Right lung (tissue), 10 donors: ENCODE measurements at places on chromosomes 7 and 10.
A peak's percentile ranks its signal among the peaks of the same experiment; 100 is the strongest.

DNA sequence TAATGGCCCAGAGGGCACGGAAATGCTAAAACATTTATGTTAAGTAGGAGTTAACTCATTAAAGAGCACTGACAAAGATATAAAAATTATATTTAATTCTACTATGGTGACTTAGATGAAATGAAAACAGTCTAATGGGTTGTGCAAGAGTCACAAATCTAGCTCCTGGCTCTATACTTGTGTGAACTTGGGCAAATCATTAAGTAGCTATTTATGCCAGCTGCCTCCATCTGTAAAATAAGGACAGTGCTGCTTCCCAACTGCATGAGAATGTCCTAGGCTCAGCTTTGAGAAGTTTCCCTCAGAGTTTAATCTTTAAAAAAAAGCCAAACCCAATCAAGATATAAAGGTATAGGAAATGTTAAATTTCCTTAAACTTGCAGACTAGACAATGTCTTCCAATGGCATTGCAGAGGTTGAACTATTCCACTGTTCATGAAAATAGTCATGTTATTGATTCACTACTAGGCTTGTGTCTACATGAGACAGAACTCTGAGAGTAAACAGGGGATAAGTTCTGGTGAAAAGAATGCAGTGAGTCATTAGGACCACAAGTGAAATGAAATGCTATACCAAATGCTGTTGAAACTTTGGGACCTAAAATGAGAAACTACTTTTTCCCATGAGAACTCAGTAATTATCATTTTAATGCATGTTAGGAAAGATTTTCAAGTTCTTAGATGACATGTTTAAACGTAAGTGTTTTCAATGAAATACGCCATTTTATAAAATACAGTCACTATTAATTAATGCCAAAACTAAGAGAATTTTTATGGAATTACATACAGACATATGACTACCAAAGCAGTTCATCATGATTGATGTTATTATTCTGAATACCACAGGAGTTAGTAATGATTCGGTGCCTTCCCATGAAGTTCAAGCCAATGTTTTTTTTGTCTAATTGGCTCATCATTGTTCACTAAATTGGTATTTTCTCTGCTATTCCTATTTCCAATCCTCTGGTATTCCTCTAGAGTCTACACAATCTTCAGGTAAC lies 84.2 kb downstream of the CDK6 start:
- DNase-seq, result no peak

- DNase-seq, result no peak
Measured at GRCh38 chr7:3154881-3155494, 111.3 kb upstream of the CARD11 start.

GRCh38 chr10:30392564-30392990 lies 41.4 kb upstream of the MAP3K8 start:
- DNase-seq, result no peak

- peak; percentile 21 for DNase-seq
Measured at GRCh38 chr7:16646472-16647072, 591 bp downstream of the BZW2 start.

DNA sequence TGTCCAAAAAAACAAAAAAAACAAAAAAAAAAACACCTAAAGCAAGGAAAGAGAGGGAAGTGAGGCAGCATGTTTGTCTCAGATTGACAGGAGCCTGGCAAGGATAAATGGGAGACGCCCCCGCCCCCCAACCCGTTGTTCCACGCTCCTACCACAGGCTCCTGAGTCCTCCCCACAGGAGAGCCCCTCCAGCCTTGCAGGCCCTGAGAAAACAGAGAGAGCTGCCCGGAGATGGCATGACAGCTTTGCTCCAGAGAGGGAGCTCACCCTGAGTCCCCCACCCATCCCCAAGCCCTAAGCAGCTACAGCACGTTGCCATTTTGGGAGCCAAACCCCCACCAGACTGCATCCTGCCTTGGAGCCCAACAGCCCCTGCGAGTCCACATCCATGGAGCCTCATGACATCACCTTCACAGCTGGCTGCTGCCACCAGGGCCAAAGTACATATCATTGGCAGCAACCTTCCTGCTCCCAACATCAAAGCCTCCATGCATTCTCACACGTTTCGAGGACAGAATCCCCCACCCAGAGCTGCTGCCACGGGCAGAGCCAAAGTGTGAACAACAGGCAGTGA lies 1283.3 kb downstream of the TYW1 start:
- no peak for DNase-seq

DNA sequence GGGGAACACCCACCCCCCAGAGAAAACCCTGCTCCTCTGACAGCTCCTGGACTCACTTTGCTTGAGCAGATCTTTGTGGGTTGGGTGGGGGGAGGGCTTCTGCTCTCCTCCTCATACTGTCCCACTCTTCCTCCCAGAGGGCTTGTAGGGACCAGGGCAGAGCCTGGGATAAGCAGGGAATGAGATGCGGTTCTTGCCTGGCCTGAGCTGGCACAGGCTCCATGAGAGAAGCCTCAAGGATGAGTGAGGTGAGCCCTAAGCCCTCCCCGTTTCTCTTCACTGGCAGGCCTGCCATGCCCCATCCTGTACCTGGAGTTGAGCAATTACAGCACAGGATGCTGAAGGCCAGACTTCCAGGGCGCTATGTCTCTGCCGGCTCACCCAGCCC lies 134.7 kb downstream of the ADAM12 start:
- no peak for DNase-seq

GRCh38 chr10:26711324-26711723 lies 13.8 kb downstream of the PDSS1 start:
- DNase-seq, result no peak

DNA sequence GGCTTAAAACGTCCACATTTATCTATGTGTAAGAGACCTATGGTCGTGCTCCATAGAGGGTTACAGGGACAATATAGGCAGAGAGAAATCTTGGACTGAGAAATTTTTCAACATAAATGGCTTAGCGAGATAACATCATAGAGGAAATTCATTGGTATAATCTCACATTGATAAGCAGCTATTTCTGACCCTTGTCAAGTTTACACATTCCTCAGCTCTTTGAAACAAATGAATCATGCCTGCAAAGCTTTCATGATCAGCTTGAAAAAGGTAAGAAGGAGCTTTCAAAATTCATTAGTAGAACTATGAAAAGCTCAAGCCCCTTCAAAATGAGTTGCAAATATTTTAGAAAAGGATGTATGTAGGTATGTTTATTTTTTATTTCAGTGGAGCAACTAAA lies 478.8 kb downstream of the NEBL start:
- DNase-seq, result no peak

DNA sequence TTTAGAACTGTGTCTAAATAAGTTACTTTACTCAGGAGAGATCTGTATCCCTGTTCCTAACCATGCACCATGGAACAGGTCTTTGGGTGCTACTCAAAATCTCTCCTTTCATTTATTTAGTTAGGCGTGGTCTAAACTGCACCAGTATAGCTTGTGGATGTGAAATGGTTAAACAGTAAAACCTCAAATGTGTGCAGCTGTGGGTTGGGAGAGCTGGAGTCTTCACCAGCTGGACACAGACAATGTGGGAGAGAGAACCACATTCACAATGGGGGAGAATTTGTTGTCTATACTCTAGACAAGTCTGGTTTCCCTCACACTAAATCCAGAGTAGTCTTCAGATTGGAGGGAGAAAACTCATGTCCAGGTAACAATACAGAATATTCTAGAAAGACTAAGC lies 31.2 kb upstream of the IKZF1 start:
- no peak for DNase-seq

- peak; percentile 47 for DNase-seq
Measured at GRCh38 chr10:123967626-123968243, 76.1 kb upstream of the CPXM2 start.

DNA sequence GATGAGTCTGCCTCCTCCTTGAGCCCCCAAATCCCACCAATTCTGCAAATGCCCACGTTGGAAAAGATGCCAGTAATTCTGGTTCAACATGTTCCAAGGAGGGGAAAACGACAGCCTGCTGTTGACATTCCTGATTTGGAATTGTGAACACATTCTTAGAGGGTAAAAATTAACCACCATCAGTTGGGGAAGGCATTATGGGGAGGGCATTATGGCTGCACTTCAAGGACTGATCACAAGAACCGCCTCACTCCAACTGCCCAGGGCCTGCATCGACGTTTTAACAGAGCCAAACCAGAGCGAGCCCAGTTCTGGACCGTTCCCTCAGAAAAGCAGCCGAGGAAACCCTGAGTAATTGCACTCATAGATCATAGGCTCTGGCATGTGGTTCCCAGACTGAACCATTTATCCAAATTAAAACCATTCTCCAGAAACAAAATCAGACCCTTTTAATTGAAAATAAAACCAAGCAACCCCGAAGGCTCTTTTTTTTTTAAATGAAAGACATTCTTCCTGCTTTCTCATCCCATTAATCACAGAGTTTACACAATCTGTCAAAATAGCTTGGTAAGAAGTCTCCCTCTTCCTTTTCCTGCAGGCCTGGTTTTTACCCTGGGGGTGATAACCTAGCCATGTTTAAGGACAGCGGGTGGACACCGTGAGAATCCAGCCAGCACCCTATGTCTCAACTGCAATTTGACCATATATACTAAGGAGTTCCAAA lies 8.0 kb downstream of the TNS3 start:
- DNase-seq, result no peak

- DNase-seq, result no peak
Measured at GRCh38 chr7:87342231-87342630, 3.2 kb upstream of the CROT start.

DNA sequence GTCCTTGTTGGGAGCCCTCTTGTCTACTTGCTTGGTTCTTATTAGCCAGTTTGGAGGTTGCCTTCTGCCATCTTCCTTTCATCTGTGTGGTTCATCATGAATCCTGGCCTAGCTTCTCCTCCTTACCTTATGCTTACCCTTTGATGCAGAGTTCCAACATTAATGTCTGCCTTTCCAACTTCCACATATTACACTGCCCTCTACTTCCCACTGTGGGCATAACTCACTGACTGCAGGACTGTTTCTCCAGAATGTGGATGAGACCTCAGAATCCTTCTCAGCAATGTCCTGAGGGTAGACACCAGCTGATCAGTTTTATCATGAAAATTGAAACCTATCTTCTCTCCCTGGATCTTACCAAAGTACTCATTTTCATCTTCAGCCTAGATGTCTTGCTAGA lies 491.0 kb downstream of the LRMDA start:
- no peak for DNase-seq

DNA sequence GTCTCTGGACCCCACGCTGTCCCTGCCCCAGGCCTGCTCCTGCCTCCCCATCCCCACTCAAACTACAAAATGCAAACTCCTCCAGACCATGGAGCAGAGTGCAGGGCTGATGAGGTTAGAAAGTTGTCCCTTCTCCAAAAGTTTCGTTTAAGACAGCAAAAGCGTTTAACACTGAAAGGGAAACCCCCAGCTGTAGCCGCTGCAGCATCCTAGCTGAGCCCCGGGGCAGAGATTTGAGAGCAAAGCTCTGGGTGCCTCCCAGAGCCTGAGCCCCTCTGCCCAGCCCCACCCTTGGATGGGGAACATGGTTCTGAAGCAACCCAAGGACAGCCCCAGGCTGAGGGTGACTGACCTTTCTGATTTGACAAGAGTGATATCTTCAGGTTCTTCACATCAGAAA lies 52.8 kb upstream of the ENO4 start:
- DNase-seq, result no peak

DNA sequence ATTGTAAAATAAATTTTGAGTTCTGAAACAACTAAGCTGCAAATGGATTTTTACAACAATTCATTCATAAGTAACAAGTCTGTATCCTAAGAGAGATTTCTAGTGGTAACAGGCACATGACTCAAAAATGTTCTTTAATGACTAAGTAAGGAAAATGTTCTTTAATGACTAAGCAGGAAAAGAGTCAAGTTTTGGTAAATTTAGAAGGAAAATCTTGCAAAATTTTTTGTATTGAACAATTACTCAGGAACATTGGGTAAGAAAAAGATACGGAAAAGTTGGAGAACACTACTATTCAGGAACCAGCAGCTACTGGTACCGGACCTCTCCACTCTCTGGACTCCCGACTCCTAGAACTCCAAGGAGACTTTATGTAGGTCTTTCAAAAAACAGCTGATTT lies 33.5 kb downstream of the HYCC1 start:
- DNase-seq, result no peak

DNA sequence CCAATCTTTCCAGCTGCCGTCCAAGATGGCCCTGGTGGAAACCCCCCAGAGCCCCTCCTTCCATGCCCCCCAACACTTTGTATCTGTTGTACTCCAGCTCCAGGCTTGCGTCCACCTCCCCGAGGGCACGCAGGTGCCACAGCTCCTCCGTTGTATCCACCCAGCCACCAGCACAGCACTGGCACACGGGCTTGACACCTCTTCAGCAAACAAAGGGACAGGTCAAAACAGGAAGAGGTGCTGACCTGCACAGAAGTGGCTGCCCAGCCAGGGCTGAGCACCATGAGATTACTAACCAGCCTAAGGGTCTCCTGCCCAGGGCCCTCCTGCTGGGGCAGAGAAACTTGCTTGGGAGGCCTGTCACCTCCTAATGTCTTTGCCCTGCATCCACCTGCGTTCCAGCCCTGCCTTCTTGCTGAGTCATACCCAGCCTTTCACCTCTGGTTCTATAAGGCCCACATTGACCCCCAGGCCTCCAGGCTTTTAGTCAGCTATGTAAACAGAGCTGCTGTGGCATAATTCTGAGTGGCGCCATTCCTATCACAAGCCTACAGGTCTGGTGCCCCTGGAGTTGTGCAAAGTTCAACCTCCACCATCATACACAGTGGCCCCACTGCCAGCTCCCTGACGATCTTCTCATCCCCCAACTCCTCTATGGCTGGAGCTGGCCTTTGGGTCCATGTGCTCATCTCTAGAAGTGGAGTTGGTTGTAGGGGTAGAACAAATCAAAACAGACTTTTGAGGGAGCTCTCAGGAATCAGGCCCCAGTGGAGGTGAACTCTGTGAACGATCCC lies 20.9 kb downstream of the SLC29A3 start:
- DNase-seq, result no peak

DNA sequence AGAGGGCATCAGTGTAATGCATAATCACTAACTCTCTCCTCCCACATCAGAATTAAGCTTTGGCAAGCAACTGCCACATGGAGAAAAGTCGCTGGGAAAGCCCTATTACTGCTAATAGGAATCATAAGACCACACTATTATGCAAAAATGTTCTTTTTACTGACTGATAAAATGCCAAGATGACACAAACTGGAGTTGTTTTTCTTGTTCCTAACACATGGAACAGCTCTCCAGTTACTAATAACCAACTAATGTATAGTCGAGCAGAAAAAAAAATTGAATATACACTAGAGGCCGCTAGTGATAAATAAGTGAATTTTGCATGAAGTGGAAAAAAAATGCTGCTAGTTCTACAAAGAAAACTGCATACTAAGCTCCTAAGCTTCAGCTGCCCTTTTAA lies 165.6 kb downstream of the TPK1 start:
- DNase-seq, result peak; percentile 55
